AG04450 (cell line): ENCODE measurements at places on chromosomes 3 and 15. TPM values are rescaled to one million over a fixed set of nuclear protein-coding genes. Genes with fewer than 3 reads are reported as not detected.

Gene ATRIP
- 5.1 and 5.8 TPM in 2 replicates for polyA plus RNA-seq

DNA sequence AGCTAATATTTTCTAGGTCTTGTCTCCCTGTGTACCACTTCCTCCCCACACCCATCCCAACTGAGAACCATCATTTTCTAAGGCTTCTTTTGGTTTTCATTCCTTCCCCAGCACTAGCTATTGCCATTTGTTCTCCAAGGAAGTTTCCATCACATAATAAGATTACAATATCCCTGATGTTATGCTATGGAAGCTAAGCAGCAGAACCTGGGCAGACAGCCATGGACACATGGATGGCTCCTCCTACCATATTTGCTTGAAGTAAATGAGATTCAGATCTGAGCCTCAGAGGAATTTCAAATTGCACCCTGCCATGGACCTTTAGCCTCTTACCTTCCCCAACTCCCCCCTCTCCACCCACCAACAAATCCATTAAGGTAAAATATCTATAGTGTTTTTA is 31.5 kb downstream of the GASK1A start:
- DNase-seq, result no peak

DNA sequence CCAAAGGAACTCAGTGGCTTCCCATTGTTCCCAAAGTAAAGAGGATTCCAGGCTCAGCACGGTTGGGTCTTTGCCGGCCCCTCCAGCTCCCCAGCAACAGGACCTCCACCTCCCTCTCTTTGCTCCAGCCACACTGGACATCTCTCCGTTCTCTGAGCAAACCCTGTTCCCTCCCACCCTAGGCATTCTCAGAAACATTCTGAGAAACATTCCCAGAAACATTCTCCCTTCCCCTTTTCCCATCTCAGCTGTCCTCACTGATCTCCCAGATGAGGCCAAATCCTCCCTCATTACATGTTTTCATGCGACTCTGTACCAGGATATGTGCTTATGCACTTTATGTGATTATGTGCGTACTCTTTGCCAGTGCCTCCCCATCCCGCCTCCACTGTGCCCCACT is 14.1 kb downstream of the CCDC33 start:
- DNase-seq, result no peak

DNA sequence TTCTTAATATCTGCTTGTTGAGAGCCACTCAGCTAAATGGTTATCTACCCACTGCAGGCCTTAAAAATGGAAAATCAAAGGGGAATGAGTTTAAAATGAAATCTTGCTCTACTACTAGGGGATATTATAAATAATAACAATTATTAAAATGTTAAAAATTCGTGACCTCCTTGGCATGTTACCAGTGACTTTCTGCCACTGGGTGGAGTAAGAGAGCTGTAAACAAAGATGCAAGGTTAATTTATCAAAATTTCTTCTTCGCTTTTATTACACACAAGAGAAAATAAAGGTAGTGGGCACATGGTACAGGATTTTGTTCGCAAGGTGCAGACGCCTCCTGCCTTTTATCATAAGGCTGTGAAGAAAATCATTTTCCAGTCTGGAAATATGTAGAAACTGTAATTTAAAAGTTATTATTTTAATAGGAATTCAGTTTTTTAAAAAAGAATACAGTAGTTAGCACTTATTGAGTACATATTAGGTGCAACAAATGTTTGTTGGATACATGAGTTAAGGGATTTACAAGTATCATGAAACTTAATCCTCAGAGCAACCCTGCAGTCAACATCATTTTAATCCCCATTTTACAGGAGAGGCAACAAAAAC is 272.6 kb downstream of the SUCLG2 start:
- no peak for DNase-seq

Gene LCMT2
- polyA plus RNA-seq, result 11.2 and 11.7 TPM in 2 replicates

DNA sequence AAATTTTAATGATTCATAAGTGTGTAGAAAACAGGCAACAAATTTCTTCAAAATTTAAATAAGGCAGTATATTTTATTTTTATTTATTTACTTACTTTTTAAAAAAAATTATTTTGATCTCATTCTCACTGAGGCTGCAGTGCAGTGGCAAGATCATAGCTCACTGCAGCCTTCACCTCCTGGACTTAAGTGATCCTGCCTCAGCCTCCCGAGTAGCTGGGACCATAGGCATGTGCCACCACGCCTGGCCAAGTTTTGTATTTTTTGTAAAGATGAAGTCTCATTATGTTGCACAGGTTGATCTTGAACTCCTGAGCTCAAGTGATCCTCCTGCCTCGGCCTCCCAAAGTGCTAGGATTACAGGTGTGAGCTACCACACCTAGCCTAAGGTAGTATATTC is 61.2 kb upstream of the XRN1 start:
- DNase-seq, result no peak
